ENCODE measurements at places on chromosomes 12 and 14.

DNA sequence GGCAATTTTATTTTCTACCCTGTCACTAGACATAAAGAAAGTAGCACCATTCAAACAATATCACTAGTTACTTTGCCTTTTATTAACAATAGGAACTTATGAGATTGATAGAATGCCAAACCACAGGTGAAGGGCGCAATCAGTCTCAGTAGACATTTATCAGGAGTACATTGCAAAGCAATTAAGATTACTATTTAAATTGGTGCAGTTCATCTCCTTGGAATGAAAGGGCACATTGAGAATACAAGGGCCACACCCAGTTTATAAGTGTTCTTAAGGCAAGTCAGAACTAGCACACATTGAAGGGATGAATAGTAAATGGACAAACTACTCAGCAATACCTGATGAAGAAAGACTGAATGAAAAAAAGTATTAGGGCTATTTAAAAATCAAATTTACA, 601.4 kb downstream of the C12orf50 start:
- DNase-seq = no peak

DNA sequence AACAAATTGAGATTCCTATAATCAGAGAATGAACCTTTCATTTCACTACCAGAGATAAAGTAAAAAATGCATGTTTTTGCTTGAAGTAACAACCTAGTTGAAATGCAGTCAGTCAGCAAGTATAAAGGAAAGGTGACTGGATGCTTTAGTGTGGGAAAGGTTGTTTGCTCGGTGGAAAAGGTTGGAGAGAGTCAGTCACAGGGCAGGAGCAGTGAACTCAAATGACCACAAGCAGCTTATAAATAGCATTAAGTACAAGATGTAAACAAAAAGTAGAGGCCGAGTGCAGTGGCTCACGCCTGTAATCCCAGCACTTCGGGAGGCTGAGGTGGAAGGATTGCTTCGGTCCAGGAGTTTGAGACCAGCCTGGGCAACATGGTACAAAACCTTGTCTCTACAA, 98.1 kb upstream of the FGD4 start:
- no peak for DNase-seq

DNA sequence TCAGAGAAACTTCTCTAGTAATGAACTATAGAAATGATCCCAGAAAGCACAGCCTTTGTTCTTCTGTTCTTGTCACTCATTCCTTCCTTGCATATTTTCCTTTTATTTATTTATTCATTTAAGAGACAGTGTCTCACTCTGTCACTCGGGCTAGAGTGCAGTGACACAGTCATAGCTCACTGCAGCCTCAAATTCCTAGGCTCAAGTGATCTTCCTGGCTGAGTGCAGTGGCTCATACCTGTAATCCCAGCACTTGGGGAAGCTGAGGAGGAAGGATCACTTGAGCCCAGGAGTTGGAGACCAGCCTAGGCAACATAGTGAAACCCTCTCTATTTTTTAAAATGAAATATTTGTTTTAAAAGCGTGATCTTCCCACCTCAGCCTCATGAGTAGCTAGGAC, 11.5 kb downstream of the TECPR2 start:
- DNase-seq = no peak

DNA sequence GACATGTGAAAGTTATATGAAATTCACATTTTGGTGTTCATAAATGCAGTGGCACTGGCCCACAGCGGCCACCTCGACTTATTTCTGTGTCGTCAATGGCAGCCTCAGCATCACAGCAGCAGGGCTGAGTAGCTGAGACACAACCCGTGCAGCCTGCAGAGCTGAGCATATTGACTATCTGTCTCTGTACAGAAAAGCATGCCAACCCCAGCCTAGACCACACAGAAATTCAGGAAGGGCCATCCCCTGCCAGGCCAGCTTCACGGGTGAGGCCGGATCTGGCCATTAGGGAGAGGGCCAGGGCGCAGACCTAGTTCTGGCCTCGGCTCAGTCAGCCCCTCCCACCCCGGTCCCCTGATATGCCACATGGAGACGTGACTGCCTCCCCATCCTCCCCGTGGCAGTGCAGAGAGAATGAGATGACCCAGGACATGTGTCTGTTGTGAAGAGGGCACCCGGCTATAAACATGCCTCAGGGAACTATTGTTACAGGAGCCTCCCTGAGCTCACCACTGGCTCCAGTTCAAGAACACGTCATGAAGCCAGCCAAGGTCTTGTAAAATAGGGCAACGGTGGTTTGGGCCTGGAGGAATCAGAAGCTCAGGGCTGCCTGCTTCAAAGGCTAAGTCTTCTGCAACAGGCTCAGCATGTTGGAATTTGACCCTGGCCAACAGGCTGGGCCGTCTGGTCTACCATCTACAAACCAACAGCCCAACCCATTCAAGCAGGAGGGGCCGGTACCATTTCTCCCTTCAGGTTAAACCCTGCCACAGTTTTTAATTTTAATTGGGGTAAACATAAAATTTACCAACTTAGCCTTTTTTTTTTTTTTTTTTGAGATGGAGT, 25.5 kb downstream of the SCARB1 start:
- DNase-seq = peak; percentile 94

- no peak for DNase-seq
These were observed 13.7 kb downstream of the TRMT61A start for GRCh38 chr14:103542605-103543088.

- peak; percentile 36 for DNase-seq
These were observed 35.3 kb downstream of the MIPOL1 start for GRCh38 chr14:37232907-37233481.

GRCh38 chr12:55932551-55932910, 1.6 kb downstream of the DGKA start:
- DNase-seq = no peak

DNA sequence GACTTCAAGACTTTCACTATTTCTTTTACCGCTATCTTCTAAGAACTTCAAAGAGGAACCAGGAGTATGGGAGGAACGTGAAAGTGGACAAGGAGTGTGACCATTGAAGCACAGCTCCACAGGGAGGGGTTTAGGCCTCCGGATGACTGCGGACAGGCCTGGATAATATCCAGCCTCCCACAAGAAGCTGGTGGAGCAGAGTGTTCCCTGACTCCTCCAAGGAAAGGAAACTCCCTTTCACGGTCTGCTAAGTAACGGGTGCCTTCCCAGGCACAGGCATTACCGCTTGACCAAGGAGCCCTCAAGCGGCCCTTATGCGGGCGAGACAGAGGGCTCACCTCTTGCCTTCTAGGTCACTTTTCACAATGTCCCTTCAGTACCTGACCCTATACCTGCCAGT, 267.0 kb downstream of the RPL10L start:
- no peak for DNase-seq

GRCh38 chr12:12153596-12153995, 82.9 kb downstream of the BCL2L14 start:
- DNase-seq = no peak
